ENCODE measurements at places on chromosomes 5 and 9. TPM values are rescaled to one million over a fixed set of nuclear protein-coding genes. Genes with fewer than 3 reads are reported as not detected.

DNA sequence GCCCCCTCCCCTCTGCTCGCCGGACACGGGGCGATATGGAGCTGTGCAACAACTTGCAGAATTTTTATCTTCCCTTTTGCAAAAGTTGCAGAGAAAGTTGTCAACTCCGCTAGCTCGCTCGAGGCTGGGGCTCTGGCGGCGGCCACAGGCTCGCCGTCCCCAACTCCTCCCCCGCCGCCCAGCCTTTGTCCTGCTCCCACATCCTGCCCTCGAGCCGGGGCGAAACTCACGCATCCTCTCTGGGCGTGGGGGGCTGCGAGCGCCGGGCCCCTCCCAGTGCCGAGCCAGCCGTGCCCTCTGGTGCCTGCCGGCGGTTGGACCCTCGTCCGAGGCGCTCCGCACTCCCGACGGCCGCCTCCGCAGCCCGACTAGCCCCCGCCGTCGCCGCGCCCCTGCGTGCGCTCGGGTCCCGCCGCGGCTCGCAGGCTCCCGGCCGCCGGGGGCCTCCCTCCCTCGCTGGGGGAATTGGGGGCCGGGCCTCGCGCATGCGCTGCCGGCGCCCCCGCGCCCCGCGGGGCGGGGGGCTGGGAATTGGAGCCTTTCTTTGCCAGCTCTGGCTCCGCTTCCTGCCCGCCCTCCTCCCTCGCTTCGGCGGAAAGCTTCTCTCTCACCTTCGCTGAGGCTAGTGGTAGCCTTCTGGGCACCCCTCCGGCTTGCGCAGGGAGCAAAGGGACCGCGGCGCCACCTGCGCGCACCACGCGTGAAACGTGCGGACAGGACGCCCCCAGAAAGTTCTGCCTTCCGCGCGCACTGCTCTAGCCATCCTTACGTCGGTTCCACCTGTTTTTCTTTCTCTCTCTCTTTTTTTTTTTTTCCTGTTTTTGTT is at the start of gene CCNJL:
Gene CCNJL (minus strand): TSS at position 431 of the 826 bp plus-strand sequence. CDS start 641 bp downstream, outside the sequence.
- peak; percentile 90 for DNase-seq

- DNase-seq = no peak
Measured at GRCh38 chr5:143717400-143717799, 94.6 kb upstream of the HMHB1 start.

DNA sequence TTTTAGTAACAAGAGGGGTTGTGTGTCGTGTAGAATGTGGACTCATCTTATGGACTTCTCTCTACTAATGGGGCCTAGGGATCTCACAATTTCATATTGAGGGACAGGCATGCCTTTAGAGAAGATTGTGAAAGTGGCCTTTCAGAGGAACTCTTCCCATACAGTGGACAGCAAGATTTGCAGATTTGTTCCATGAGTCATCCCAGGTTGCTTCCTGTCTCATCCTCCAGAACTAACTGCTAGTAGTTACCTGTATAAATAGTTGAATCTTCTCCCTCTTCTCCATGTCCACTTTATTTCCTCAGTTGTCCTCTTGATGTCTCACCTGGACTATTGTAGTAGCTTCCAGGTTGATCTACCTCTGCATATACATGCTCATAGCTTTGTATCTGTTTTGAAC is 997.5 kb upstream of the CTNND2 start:
- DNase-seq = no peak

- DNase-seq = no peak
Measured at GRCh38 chr9:134305533-134305932, 20.7 kb upstream of the RXRA start.

- peak; percentile 34 for DNase-seq
Measured at GRCh38 chr9:3331801-3332200, 194.0 kb downstream of the RFX3 start.

TGFBI gene
- 8.9 TPM for total RNA-seq

GRCh38 chr5:100448111-100448528 is 87.1 kb upstream of the FAM174A start:
- DNase-seq = no peak

TAF11L7 gene
- total RNA-seq = not detected

SPATA31E1 gene
- total RNA-seq = not detected

DNA sequence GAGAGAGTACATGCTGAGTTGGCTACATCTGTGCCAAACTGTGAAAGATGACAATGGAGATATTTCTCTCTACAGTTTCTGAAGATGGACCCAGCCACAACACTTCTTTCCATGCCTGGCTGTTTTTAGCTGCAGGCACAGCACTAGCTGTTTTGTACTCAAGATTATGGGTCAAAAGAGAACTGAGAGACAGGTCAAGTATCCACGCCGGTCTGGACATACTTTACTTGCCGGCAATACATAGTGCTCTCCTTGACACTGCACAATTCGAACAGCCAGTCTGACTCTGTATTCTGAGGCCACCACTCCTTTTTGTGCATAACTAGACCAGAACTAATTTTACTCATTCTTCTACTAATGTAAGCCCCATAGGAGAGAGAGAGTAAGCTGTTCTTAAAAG is 2.6 kb downstream of the PRLR start:
- DNase-seq = no peak

DNA sequence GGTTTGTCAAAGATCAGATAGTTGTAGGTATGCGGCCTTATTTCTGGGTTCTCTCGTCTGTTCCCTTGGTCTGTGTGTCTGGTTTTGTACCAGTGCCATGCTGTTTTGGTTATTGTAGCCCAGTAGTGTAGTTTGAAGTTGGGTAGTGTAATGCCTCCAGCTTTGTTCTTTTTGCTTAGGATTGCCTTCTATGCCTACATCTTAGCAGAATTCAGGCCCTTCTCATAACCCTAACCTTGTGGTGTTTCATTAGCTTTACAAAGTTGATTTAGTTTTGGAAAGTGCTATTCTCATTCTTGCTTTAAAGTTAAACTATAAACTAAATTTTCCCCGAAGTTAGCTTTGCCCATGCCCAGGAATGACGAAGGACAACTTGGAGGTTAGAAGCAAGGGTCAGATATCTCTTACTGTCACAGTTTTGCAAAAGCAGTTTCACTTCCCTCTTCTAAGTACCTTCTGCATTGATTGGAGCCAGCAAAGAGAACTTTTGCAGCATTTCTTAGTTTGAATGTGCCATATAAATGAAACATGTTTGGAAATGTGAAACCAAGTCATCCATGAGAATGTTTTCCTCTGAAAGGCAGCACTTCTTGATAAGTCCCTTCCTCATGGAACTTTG is 274.3 kb upstream of the DMRT1 start:
- DNase-seq = no peak

OSMR gene
- 2.3 TPM for total RNA-seq

GRCh38 chr5:122173474-122174415 is 44.4 kb downstream of the ZNF474 start:
- no peak for DNase-seq

GRCh38 chr9:99366621-99367020 is 144.5 kb downstream of the SEC61B start:
- DNase-seq = no peak

- DNase-seq = peak; percentile 76
Measured at GRCh38 chr5:1763548-1763911, 36.1 kb downstream of the MRPL36 start.

DNA sequence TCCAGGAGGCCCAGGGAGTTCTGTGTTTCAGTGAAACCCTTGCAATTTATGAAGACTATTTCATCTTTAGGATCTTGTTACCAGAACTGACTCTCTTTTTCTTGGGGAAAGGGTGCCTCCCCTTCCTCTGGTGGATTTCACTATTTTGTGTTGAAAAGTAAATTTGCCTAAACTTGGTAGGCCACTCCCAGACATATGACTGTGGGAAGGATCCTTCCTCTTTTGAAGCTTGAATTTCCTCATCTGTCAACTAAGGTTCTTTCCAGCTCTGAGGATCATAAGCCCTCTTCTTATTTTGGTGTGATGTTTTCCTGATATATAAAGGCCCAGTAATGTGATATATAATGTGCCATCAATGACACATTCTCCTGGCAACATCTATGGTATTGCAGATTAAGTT is 59.1 kb upstream of the ZFAND5 start:
- DNase-seq = no peak

DNA sequence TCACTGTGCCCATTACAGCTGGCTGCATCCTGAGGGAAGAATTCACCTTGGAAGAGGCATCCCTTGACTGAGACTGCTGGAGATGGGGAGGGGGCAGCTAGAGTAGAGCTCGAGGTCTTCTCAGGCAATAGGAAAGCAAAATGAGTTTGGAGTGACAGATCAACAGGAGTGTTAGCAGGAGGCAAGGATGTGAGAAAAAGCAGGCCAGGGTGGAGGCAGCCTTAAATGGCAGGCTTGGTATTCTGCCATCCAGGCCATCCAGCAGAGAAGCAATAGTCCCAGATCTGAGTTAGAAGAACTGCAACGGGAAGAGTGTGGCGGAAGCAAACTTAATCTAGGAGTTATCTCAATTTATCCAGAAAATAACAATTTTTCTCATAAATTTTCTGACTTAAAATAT is 6.1 kb downstream of the ADAMTS12 start:
- no peak for DNase-seq

SAXO1 gene
- not detected for total RNA-seq

DNA sequence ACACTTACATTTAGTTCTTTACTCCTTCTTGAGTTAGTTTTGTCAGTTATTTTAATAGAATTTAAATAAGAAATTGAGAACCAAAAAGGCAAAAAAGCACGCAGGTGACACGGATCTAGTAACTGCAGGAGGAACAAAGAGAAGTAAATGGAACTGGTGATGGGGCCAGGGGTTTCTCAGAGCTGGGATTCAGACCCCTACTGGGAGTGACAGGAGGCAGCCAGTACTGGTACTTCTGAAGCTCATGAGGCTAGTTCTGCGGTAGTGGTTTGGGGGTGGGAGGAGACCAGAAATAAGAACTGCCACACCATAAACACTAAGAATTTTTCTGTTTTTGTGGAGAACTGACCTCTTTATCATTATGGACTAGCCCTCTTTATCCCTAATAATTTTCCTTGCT is 48.2 kb downstream of the OXCT1 start:
- DNase-seq = peak; percentile 27

- no peak for DNase-seq
Measured at GRCh38 chr9:109889456-109889855, 109.5 kb downstream of the PALM2AKAP2 start.

All from GM23338 (cell line).